ENCODE measurements at places on chromosomes 2 and 18. TPM values are rescaled to one million over a fixed set of nuclear protein-coding genes. Genes with fewer than 3 reads are reported as not detected.
A peak's percentile ranks its signal among the peaks of the same experiment; 100 is the strongest.

The UGT1A10 gene
- total RNA-seq: not detected

The IL37 gene
- not detected for total RNA-seq

The HJURP gene
- total RNA-seq: 6.9 TPM

The KLHL29 gene
- total RNA-seq: 36.5 TPM

The MC4R gene
- not detected for total RNA-seq

The PARD3B gene
- 0.66 TPM for total RNA-seq

The PDE1A gene
- total RNA-seq: 4.2 TPM

The RAB6C gene
- 0.25 TPM for total RNA-seq

The FKBP7 gene
- 21.2 TPM for total RNA-seq

The TCF7L1 gene
- 6.6 TPM for total RNA-seq

The TUBA3E gene
- total RNA-seq: not detected

The CFAP65 gene
- 1.1 TPM for total RNA-seq

GRCh38 chr2:96823198-96823597 lies 7.1 kb downstream of the CNNM3 start:
- DNase-seq: no peak
- peaks cover 5% of the 10 kb centered on the region for H3K27me3 ChIP-seq
- peaks cover 26% of the 10 kb centered on the region for H3K4me1 ChIP-seq
- H3K4me3 ChIP-seq: no peak overlapping the region

- peak overlapping the region; percentile 95 for H3K4me3 ChIP-seq
- DNase-seq: no peak
- H3K27me3 ChIP-seq: peaks cover 12% of the 10 kb centered on the region
- peak overlapping the region; percentile 82 for H3K27ac ChIP-seq
- peaks cover 60% of the 10 kb centered on the region for H3K4me1 ChIP-seq
- no peaks in the 10 kb centered on the region for H3K36me3 ChIP-seq
These were observed 2.8 kb downstream of the SH3BP4 start for GRCh38 chr2:234954551-234954992.

DNA sequence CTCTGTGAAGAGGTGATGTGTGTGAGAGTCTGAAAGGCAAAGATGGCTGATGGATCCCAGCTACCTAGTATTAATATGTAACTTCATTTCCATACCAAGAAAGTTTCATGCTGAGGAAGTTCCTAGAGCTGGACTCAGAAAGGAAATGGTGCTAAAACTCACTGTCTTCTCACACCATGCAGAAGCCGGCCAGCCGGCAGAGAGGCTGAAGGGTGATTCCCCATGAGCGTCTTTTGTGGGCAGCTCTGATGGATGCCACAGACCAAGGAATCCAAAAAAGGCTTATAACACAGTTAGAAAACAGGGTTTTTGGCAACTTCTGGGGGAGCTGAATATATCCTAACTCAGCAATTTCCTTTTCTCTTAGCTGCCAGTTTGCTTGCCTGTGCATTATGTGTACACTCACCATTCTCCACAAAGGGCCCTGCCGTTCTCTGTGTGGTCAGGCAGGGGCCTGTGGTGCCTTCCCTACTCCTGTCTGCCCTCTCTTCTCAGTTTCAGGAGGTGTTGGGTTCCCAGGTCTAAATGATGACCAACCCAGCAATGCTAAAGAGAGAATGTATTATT lies 289.4 kb downstream of the MTX2 start:
- DNase-seq: no peak
- H3K27ac ChIP-seq: no peak overlapping the region
- peaks cover 7% of the 10 kb centered on the region for H3K27me3 ChIP-seq
- H3K36me3 ChIP-seq: no peaks in the 10 kb centered on the region

DNA sequence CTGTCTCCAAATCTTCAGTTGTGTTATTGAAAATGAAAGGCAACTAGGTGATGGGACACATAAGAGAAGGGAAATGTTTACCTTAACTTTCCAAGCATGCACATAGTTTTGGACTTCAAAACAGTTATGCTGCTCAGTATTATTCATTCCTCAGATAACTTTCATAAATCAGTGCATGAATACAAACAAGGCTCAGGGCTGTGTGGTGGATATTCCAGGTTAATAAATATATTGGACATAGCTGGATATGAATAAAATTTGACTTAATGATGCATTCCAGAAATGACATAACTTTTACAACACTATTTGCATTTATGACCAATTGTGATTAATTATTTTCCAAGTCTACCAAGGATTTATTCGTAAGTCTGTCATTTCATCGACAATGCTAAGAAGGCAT lies 301.2 kb upstream of the ZNF804A start:
- no peaks in the 10 kb centered on the region for H3K27me3 ChIP-seq
- H3K4me1 ChIP-seq: no peaks in the 10 kb centered on the region
- no peak for DNase-seq
- H3K36me3 ChIP-seq: no peaks in the 10 kb centered on the region
- no peak overlapping the region for H3K27ac ChIP-seq

- no peak overlapping the region for H3K27ac ChIP-seq
- peaks cover 2% of the 10 kb centered on the region for H3K27me3 ChIP-seq
- H3K36me3 ChIP-seq: peaks cover 4% of the 10 kb centered on the region
- peaks cover 8% of the 10 kb centered on the region for H3K4me1 ChIP-seq
These were observed 61.6 kb downstream of the BMP10 start for GRCh38 chr2:68809324-68810240.

DNA sequence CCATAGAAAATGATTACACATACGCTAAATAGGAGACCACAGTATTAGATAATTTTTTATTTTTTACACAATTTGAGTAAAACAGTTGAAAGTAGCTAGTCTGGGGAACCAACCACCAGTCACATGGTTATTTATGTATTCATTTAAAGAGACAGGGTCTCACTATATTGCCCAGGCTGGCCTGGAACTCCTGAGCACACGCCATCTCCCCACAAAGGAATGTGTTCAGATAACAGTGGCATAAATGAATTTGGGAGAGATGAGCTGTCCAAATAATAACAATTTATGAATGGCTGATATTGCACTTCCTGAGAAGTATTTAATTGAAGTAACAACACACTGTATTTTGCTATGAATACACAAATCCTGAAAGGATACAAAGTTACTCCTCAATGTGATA lies 39.7 kb downstream of the KIDINS220 start:
- no peaks in the 10 kb centered on the region for H3K36me3 ChIP-seq
- H3K4me1 ChIP-seq: no peaks in the 10 kb centered on the region
- no peak overlapping the region for H3K4me3 ChIP-seq
- H3K27ac ChIP-seq: no peak overlapping the region
- DNase-seq: no peak

- H3K27ac ChIP-seq: no peak overlapping the region
- DNase-seq: no peak
- no peaks in the 10 kb centered on the region for H3K27me3 ChIP-seq
- H3K36me3 ChIP-seq: no peaks in the 10 kb centered on the region
These were observed 9.1 kb upstream of the GPD2 start for GRCh38 chr2:156427074-156427473.

DNA sequence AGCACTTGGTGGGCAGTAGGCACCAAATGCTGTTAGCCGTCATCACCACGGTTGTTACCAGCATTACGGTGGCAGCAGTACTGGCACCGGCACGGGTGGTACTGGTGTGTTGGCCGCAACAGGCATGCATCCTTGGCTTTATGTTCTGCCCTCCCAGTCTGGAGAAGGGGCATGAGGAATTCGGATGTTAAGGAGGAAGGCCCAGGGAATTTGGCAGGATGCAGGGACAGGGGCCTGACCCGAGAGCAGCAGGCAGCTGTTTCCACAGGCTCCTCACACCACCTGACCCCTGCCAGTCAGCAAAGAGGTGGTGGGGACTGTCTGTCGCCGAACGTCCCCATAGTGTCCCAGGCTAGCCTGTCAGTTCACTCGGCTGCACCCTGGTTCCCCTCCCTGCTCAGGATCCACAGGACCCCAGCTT lies 79.0 kb downstream of the EDAR start:
- no peaks in the 10 kb centered on the region for H3K4me1 ChIP-seq
- H3K4me3 ChIP-seq: no peak overlapping the region
- no peaks in the 10 kb centered on the region for H3K36me3 ChIP-seq
- no peak overlapping the region for H3K27ac ChIP-seq

GRCh38 chr2:213764849-213765248 lies 480.6 kb downstream of the SPAG16 start:
- H3K4me1 ChIP-seq: no peaks in the 10 kb centered on the region
- DNase-seq: no peak
- H3K36me3 ChIP-seq: no peaks in the 10 kb centered on the region
- H3K4me3 ChIP-seq: no peak overlapping the region
- no peak overlapping the region for H3K27ac ChIP-seq
- H3K27me3 ChIP-seq: no peaks in the 10 kb centered on the region

DNA sequence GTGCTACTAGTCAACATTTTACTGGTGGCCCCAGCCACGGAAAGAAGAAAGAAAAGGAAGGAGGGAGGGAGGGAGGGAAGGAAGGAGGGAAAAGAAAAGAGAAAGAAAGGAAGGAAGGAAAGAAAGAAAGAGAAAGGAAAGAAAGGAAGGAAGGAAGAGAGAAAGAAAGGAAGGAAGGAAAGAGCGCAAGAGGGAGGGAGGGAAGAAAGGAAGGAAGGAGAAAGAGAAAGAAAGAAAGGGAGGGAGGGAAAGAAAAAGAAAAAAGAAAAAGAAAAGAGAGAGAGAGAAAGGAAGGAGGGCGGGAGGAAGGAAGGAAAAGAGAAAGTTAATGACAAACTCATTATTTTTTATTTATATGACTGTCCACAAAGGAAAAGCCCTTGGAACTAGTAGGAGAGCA lies 34.9 kb upstream of the SLC35G4 start:
- peaks cover under 1% of the 10 kb centered on the region for H3K27me3 ChIP-seq
- no peak overlapping the region for H3K4me3 ChIP-seq
- no peaks in the 10 kb centered on the region for H3K36me3 ChIP-seq
- no peak for DNase-seq

GRCh38 chr2:129777146-129777545 lies 202.3 kb upstream of the RAB6C start:
- peak; percentile 5 for DNase-seq
- H3K36me3 ChIP-seq: no peaks in the 10 kb centered on the region

- H3K36me3 ChIP-seq: peaks cover 4% of the 10 kb centered on the region
- H3K4me3 ChIP-seq: no peak overlapping the region
- no peak overlapping the region for H3K27ac ChIP-seq
These were observed 121.5 kb upstream of the CDCA7 start for GRCh38 chr2:173232956-173233744.

- peaks cover 4% of the 10 kb centered on the region for H3K4me1 ChIP-seq
- no peak overlapping the region for H3K27ac ChIP-seq
- no peaks in the 10 kb centered on the region for H3K36me3 ChIP-seq
- DNase-seq: no peak
- H3K4me3 ChIP-seq: no peak overlapping the region
These were observed 2.7 kb upstream of the ZC3H8 start for GRCh38 chr2:112257575-112257974.

- H3K27ac ChIP-seq: no peak overlapping the region
- H3K36me3 ChIP-seq: no peaks in the 10 kb centered on the region
- H3K4me3 ChIP-seq: no peak overlapping the region
- no peak for DNase-seq
These were observed 4.7 kb downstream of the UGT1A1 start for GRCh38 chr2:233764761-233765160.

- H3K4me3 ChIP-seq: peak overlapping the region; percentile 57
- no peak for DNase-seq
- H3K4me1 ChIP-seq: peaks cover 2% of the 10 kb centered on the region
- peaks cover 12% of the 10 kb centered on the region for H3K36me3 ChIP-seq
- no peak overlapping the region for H3K27ac ChIP-seq
These were observed 544 bp downstream of the ADRA2B start for GRCh38 chr2:96115631-96116423.

All from glutamatergic neuron (in vitro differentiated cells).